ENCODE measurements at places on chromosomes 6 and 20.
A peak's percentile ranks its signal among the peaks of the same experiment; 100 is the strongest.

DNA sequence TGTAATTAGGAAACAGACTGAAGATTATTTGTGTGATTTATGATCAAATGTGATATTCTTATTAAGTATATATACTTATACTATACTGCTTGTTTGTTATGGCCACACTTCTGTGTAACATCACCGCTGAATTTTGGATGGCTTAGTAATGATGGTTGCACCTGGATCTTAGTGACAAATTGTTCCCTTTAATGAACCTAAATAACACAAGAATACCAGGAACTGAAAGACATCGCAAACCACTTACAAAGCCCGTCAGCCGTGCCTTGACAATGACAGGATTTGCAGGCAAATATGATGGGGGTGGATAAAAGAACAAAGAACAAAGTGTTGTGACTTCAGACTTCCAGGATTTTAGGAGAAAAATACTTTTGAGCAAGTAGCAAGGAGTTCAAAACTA, 67.1 kb downstream of the LAMP5 start:
- DNase-seq: no peak

GRCh38 chr6:24935366-24936152, at the start of gene RIPOR2:
TSS of gene RIPOR2 (minus strand) at chr6:24935960. CDS start at chr6:24935898, 62 bp downstream.
- peak; percentile 43 for DNase-seq

- no peak for DNase-seq
Measured at GRCh38 chr20:25223179-25223661, 24.7 kb upstream of the PYGB start.

- DNase-seq: no peak
Measured at GRCh38 chr20:34105978-34106675, 5.9 kb downstream of the EIF2S2 start.

- no peak for DNase-seq
Measured at GRCh38 chr6:68778356-68779020, 143.4 kb downstream of the ADGRB3 start.

GRCh38 chr6:149907317-149907716, 9.4 kb upstream of the RAET1E start:
- no peak for DNase-seq

GRCh38 chr20:14919501-14920081, 582.2 kb upstream of the FLRT3 start:
- DNase-seq: no peak

DNA sequence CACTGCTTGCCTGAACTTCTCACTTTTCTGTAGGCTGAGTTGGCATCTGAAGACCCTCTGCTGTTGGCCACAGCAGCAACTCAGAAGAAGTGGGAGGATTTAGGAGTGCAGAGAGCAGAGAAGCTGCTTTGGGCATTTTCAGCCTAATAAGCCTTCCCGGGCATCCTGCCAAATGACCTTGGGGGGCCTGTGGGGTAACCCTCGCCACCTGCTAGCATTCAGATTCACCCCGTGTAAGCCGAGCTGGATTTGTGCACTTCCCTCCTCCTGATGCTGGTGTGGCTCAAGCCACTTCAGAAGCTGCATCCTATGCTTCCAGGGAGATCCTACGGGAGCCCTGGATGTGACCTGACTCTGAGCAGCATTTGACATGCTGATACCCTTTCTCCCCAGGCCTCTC, 114.8 kb downstream of the LRFN2 start:
- no peak for DNase-seq

GRCh38 chr6:44086931-44087574, 40.2 kb downstream of the MRPL14 start:
- no peak for DNase-seq

DNA sequence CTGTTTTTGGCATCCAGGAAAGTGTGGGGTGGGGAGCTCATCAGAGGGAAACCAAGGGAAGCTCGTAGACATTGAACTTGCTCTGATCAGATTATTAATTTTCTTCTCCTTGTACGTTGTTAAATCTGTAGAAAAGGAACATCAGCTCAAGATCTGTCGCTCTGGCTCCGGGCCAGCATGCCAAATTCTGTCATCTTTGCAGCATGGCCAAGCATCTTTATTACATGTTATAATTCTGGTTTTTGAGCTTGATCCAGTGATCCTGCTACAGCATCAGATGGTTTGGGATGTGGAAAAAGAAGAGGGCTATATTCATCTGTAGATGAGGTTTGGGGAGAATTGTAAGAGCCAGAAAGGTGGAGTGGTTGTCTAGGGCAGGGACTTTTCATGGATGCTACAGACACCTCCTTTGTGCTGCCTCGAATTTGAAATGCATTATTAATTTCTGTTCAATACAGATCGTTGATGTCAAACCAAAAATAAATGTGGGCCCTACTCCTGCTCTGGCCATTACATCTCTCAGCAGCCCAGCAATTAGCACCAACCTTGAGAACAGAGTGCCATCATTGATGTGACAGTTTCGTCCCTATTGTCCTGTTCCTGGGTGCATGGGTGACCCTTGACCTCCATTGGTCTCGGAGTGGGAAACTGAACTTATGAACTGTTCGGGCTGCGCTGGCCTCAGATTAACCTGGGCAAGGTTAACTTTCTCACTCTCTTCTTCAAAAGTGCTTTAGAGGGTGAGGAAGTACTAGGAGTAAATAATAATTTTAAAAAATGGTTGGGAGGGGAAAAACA, 250.8 kb downstream of the SOX4 start:
- DNase-seq: no peak

- peak; percentile 72 for DNase-seq
Measured at GRCh38 chr6:24330137-24330732, 27.6 kb downstream of the DCDC2 start.

DNA sequence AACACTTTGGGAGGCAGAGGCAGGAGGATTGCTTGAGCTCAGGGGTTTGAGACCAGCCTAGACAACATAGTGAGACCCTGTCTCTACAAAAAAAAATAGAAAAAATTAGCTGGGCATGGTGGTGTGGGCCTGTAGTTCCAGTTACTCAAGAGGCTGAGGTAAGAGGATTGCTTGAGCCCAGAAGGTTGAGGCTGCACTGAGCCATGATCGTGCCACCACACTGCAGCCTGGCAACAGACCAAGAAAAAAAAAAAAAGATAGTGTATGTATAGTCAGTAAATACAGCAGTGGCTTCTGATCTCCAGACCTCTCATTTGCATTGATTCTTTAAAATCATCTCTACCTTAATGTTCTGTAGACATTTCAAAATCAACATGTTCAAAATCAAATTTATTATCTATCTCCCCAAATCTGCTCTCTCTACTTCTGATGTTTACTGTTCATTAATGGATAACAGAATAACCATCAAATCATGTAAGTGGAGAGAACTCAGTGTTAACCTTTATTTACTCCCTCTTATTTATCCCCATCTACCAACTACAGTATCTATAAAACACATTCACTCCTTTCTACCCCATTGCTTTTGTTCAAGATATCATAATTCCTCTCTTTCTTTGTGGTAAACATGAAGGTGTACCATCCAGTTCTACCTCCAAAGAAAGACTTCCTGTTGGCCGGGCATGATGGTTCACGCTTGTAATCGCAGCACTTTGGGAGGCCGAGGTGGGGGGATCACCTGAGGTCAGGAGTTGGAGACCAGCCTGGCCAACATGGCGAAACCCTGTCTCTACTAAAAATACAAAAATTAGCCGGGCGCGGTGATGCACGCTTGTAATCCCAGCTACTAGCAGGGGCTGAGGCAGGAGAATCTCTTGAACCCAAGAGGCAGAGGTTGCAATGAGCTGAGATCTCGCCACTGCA, 7.7 kb downstream of the PROCR start:
- no peak for DNase-seq

- no peak for DNase-seq
Measured at GRCh38 chr6:19697744-19698290, 139.4 kb upstream of the ID4 start.

DNA sequence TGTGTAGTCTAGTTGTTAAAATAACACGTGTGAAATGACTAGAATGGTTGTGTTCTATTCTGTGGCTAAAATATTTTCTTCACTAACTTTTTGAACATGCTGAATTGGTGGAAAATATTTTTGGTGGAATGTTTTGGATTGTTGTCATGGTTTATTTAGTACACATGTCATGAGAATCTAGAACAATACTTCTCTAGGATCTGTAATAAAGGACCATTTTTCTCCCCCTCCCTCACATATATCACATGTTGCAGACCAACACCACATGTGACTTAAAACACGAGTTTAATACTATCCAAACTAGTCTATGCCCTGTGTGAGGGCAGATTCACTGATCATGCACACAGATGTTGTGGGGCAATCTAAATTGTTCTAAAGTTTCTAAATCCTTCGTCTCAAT, 29.2 kb downstream of the FIG4 start:
- no peak for DNase-seq

DNA sequence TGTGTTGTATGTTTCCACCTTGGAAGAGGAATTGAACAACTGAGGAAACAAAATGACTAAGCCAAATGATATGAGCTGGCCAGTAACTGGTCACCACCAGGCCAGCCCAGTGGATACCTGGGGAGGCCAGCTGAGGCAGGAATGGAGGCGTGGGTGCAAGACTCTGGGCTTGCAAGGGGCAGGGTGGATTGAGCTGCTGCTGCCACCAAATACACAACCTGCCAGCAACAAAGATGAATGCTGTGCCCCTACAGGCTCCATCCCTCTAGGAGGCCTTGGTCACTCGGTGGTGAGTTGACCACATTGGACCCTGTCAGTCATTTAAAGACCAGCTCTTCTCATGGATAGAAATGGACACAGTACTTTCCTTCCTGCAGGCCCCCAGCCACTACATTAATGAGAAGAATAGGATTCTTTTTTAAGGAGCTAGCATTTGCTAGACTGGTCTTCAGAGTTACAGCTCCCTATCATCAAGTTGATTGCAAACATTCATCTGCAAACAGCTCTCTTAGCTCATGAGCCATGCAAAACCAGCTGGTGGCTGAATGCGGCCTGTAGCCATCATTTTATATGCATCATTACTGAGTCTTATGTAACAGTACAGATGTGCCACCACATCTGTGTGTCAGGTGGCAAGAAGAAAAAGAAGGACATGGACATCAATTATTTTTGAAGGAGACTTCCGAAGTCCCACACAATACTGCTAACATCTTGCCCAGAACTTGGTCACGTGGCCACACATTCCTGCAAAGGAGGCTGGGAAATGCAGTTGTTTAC, 26.3 kb upstream of the SLC22A3 start:
- no peak for DNase-seq

GRCh38 chr6:40188931-40189330, 254.7 kb upstream of the MOCS1 start:
- DNase-seq: no peak

DNA sequence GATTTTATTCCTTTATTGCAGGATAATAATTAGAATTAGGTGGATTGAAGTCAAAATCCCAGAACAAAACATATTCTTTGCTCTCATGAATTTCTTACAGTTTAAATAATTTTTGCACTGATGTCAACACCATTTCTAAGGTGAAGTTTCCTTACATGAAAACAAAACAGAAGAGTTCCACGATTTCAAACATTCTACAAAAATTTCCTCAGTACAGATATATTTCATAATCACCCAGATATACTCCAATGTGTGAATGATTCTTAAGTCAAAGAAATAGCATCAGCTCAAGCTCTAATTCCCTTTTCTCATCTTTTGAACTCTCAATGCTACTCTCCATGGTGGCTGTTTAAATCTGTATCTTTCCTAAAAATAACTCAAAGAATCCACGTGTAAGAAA, 39.5 kb upstream of the THBS2 start:
- no peak for DNase-seq

DNA sequence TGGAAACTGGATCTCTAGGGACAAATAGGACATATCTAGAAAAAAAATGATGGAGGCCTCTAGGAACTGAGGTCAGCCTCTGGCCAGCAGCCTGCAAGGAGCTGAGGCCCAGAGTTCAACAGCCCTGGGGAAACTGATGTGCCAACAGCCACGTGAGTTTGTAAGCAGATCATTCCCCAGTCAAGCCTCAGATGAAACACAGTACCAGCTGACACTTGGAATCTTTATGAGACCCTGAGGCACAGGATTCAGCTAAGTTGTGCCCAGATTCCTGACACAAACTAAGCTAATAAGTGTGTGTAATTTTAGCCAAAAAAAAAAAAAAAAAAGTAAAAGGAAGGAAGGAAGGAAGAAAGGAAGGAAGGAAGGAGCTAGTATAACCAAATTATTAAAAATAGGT, 1059.8 kb upstream of the MAP3K7 start:
- DNase-seq: no peak

GRCh38 chr20:22243067-22243466, 341.3 kb downstream of the FOXA2 start:
- no peak for DNase-seq

DNA sequence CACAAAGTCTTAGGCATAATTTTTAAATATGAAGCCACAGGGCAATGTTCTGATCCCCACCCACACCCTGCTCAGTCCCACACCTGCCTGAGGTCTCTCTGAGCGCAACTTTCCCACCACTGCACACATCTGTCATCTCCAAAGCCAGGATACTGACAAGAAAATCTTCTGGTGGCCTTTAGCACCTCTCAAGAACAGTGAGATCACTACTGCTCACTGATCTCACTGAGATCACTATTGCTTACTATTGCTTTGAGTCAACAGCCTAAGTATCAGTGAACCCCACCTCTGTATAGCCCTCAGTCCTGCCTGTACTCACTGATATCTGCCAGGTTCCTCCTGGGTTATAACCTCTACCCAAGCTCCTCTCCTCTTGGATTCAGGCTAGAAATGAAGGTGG, 6.4 kb downstream of the TNFRSF21 start:
- no peak for DNase-seq

DNA sequence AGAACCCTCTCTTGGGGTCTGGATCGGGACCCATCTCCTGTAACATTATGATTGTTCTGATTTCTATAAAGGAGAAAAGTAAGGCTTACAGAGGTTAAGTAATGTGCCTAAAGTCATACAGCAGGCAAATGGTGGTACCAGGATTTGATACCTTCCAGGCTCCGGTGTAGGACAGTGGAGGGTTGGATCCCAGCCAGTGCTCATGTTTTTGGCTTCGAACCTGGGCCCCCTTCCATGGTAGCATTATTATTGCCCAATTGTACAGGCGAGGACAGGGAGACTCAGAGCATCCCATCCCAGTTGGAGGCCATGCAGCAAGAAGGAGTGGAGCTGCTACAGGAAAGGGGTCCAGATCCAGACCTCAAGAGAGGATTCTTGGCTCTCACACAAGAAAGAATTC, 202.7 kb downstream of the TFAP2C start:
- DNase-seq: no peak

DNA sequence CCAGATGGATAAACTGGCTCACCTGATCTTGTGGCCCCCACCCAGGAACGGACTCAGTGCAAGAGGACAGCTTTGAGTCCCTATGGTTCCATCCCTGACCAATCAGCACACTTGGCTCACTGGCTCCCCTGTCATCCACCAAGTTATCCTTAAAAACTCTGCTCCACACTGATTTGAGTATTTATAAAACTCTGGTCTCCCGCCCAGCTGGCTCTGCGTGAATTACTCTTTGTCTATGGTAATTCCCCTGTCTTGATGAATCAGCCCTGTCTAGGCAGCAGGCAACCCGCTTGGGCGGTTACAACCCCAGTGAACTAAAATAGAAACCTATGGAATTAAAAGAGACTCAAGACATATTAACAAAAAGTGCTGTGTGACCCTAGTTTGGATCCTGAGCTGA, 38.1 kb upstream of the CD83 start:
- no peak for DNase-seq

GRCh38 chr6:154457046-154457713, 53.3 kb downstream of the CNKSR3 start:
- no peak for DNase-seq

GRCh38 chr20:51376111-51376510, 166.4 kb downstream of the NFATC2 start:
- no peak for DNase-seq

- DNase-seq: no peak
Measured at GRCh38 chr20:45444050-45444449, 25.5 kb upstream of the WFDC2 start.

All from NCI-H2227 treated with DMSO at 0.1 percent for 48 hours (cell line).